ENCODE measurements at places on chromosomes 12 and 14. TPM values are rescaled to one million over a fixed set of nuclear protein-coding genes. Genes with fewer than 3 reads are reported as not detected.
A peak's percentile ranks its signal among the peaks of the same experiment; 100 is the strongest.

- no peak for DNase-seq
Measured at GRCh38 chr12:100234166-100234565, 32.7 kb downstream of the DEPDC4 start.

DNA sequence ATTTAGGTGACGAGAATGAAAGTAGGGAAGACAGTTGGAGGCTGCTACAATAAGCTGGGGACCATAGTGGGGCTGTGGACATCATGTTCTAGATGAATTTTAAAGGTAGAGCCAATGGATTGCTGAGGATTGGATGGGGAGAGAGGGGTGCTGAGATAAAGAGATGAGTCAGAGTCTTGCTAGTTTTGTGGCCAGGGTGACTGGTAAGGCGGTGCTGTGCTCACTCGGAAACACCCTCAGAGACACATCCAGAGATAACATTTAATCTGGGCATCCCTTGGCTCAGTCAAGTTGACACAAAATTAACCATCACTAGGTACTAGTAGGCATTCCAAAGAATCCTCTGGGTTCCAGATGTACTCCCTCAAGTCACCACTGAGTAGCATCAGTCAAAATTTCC lies 170.7 kb downstream of the ADCK1 start:
- DNase-seq, result no peak

GRCh38 chr12:122825773-122826724 lies 9.2 kb upstream of the HIP1R start:
- DNase-seq, result no peak

DNA sequence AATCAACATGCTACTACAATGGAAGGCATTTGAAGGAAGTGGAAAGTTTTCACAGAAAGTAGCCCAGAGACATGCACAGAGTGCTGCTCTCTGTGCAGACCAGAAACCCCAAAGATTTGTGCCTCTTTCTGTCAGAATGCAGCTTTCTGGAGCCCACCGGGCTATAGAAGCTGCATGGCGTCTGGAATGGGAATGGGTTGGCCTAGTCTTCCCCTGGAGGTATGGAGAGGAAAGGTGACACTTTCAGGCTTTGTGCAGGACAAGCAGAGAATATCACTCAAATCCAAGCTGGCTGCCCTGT lies 21.3 kb upstream of the ZFP36L1 start:
- DNase-seq, result no peak

DNA sequence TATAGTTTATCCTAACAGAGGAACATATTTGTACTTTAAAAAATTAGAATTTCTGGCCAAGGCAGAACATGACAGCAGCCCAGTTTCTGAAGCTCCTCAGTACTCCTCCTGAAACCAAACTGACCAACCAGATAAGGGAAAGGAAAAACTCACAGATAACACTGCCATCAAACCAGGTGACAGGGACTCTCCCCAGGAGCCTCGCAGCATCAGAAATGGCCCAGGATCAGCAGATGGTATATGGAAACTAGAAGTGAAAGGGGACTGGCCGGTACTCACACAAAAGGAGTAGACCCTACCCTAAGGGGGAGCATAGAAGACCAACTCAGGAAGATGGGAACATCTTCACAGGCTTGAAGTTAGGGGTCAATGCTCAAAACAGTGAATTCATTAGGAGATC lies 22.0 kb downstream of the GALC start:
- DNase-seq, result no peak

DNA sequence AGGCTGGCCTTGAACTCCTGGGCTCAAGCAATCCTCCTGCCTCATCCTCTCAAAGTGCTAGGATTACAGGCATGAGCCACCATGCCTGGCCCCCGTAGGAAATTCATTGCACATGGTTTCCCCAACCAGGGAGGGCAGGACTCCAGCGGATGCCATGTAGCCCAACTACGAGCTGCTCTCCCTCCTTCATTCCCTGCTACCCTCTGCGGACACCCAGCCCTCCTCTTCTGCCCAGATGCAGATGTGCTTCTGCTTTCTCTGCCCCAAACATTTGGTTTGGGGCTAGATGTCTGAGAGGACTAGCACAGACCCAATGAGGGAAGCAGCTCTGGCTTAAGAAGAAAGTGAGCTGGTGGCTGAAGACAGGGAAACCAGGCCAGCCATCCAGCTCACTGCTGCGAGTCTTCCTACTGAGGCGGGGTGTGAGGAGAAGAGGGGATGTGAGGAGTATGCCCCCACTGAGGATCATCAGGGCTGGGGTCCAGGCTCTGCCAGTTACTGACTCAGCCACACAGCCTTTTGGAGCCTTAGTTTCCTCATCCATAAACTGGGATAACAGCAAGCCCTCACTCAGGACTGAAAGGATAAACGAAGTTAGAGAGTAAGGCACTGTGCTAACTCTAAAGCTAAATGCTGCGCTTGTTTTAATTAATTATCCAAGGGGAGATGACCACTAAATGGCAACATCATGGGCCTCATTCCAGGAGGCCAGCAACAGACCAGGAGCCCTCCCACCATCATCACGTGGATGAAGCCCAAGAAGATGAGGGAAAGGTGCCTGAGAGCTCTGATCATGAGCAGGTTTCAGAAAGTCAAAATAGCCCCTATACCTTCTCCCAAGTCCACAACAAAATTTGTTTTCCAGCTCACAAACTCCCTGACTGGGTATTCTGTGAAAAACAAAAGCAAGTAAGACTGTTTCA lies 10.9 kb downstream of the CTDSP2 start:
- no peak for DNase-seq

DNA sequence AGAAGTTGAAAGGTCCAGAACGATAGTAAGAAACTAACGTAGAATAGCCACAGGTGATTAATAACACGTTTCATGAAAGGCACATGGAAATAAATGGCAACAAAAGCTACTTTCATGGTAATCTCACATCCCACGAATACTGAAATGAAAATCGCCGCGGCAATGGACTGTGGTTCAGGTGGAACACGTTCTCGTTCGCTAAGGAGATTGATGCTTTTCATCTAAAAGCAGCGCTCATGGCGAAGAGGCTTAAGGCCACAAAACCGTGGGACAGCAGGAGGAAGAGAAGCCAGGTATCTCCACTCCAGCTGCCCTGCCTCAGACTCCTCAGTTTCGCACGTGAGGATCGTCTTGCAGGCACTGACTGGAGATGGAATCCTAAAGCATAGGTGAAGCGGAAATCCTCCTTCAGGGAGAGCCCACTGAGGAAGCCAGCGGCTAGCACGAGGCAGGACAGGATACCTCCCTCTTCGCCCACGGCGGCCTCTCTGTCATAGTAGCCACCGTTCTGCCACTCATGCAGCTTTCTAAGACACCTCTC lies 696 bp upstream of the GPHN start:
- DNase-seq, result no peak

DNA sequence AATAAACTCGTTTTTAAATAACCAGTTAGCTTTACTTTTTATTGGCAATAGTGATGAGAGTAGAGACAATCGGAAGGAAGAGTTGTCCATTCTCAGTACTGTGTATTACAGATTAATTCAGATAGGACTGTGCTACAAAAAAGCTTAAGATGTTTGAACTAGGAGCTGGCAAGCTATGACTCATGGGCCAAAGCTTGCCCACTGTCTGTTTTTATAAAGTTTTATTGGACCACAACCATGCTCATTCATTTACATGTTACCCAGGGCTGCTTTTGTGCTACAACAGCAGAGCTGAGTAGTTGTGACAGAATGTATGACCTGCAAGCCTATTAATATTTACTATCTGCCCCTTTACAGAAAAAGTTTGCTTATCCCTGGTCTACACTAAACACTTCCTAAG lies 19.4 kb downstream of the GNS start:
- no peak for DNase-seq

DNA sequence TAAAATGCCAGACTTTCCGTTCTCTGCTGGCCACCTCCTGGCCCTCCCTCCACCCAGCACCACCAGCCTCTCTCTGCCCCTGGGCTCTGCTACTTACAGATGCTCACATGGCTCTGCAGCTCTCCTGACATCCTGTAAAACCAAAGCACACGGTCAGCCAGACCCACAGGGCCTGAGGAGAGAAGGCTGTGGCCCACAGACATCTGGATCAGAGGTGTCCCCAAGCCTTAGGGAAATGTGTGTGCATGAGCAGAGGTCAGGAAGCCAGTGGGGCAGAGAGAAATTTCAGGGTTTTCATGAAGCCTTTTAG lies 11.5 kb downstream of the KRT77 start:
- DNase-seq, result no peak

DNA sequence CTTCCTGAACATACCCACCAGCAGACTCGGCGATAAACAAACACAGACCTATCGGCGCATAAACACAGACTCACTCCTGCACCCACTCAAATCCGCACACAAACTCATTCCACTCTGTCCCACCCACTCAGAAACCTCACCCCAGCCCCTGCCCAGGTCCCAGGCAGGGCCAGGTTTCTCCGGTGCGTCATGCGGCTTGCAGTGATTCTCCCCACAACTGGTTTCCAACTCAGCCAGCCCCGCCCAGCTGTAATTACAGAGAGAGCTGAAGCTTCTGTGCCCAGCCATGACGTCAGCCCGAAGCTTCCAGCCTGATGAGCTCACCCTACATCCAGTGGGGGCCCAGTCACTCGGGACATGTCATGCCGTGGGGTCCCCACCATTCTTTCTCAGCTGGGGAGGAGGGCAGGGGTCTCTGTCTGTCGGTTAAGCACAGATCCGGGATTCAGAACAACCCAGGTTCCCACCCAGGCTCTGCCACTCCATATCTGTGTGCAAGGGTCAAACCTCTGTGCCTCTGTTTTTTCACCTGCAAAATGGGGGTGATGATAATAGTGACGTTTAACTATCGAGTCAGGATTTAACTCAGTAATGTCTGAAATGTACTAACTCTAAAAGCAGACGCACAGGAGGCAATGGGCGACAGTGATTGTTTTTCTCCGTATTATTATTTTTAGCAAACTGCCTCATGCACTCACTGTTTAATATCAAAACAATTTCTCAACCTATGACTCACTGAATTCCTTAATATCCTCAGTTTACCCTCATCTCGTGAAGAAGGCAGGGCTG lies 2.3 kb upstream of the HSPB8 start:
- DNase-seq, result peak; percentile 89

GRCh38 chr12:107019546-107019945 lies 32.6 kb upstream of the MTERF2 start:
- no peak for DNase-seq

DNA sequence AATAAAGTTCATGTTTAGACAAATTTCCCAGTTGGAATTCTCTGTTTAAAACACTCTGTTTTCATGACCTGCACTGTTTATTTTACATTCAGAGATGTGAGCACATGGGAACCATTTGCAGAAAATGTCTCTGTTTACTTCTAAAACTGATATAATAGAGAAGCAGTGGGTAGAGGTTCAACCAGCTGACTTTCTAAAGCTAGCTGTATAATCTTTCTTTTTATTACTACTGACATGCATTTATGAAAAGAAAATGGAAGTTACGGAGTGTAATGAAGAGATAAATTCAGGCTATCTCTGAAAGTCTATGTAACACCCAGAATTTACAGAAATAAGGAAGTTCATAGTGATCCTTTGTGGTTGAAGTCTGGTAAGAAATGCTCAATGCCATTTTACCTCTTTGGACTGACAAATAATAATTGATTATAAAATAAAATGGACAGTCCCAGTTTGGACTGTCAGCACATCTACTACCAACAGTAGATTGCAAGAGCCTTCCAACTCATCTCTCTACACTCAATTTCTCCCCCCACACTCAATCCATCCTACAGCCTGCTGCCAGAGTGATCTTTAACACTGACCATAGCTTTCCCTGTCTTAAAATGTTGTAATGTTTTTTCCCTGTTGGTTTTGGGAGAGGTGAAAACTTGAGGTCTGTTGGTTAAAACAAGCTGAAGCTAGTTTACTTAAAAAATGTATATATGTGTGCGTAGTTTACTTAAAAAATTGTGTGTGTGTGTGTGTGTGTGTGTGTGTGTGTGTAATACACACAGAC lies 137.4 kb downstream of the AEBP2 start:
- DNase-seq, result no peak

DNA sequence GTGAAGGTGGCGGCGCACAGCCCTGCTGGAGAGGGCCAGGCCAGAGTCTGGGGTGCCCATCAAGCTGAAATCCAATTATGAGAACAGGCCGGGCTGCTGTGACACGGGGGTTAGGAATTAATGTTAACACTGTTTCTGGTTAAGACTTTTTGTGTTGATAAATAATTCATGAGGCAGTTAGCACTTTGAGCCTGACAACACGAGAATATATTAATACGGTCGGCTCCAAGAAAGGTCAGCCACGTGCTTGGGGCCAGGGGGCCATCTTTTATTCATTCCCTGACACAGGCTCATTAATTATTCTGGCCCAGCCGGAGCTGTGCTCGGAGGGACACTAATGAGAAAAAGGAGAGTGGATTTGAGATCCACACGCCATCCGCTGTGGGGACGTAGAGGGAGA lies 45.1 kb downstream of the FBRSL1 start:
- DNase-seq, result no peak

DNA sequence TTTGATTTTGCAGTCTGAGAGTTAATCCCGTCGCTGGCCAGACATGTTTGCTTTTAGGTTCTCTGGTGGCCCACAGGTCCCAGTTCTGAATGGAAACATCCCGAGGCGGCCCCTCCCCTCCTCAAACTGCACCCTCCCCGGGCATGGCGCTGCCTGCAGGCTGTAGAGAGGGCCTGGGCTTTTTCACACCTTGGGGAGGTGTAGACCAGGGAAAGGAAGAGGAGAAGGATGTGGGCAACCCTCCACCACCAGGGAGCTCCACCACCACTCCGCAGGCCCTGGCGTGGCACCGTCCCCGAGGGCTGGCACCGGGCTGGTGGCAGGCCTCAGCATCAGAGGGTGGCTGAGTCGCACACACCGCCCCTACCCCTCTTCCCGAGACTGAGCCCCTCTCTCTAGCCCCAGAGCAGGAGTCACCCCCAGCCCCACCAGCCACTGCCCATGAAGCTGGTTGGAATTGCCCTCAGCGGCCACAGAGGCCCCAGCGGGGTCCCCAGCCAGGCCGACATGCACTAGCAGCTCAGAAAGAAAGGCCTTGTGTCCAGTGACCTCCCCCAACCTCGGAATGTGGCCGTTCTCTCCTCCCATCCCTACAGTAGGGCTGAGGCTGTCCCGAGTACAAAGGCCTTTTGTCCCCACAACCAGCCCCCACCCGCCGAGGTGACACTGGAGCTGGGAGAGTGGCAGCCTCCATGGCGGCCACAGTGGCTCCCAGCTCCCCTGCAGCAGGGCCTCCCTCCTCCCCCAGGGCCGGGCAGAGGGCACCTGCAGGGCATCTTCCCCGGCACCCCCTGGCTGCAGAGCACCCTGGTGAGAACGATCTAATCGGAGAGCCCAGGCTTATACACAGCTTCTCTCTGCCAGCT lies 23.5 kb upstream of the INF2 start:
- no peak for DNase-seq

The CLEC1A gene
- total RNA-seq, result 2.5 TPM

The PRIM1 gene
- 2.4 TPM for total RNA-seq

The RASSF9 gene
- total RNA-seq, result 3.7 TPM

The DTX1 gene
- total RNA-seq, result 3.2 TPM

The FOXN4 gene
- total RNA-seq, result not detected

Data from heart left ventricle (tissue), 16 donors.